ENCODE measurements at places on chromosomes 16 and 17.

DNA sequence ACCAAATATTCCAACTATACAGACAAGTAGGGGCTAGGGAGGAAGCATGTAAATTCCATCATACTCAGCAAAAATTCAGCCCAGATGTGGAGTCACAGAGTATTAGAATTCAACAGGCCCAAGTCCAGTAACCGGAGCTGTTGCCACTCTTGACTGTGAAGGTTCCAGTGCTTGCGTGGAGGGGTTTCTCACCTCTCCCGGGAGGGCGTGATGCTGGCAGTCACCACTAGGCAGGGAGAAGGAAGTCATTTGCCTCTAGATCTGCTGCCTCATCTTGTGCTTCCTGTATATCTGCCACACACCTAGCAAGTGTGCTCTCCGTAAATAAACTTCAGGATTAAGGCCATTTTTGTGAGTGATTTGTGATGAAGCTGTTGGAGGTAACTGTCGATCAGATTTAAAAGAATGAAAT is 1.0 kb upstream of the CKLF start:
- DNase-seq = no peak

GRCh38 chr17:70105641-70106040 is 30.6 kb downstream of the KCNJ16 start:
- DNase-seq = no peak

- no peak for DNase-seq
These were observed 26.3 kb upstream of the SSTR5 start for GRCh38 chr16:1045993-1046911.

DNA sequence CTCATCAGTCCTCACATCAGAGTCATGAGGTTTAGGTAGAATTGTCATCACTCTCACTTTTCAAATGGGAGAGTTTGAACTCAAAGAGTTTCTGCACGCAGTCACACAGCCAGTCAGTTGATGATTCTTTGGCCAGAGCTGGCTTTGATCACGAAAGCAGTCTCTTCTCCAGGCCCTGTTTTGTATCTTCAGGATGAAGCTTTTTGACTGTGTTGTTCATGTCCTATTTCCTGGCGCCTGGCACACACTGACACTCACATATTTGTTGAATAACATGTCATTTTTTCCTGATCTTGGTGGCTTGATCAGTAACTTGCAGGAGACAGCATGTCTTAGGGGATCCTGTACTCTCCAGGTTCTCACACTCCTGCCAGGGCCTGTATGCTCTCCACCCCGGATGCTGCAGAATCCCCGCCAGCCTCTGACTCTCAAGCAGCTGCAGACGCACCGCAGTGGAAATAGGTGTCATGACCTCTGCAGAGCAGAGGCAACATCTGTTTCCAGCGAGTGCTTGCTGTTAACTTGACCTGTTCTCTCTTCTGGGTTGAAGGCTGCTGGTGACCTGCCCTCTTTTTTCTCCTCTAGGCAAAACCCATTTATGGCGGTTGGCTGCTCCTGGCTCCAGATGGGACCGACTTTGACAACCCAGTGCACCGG is 33.0 kb downstream of the MPRIP start:
- no peak for DNase-seq

DNA sequence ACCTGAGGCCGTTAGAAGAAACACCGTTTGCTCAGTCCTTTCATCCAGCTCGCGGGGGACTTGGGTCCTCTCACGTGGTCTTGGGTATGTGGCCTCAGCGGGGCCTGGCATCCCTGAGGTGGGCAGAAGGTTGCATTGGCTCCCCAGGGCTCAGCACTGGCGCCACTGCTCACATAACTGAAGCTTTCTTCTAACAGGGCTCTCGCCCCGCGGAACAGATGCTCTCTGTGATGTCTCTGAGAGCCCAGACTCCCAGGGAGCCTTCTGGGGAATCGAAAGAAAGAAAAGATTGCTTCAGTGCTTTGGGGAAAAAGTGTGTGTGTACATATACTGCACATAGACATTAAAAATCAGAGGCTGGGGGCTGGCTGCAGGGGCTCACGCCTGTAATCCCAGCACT is 10.1 kb downstream of the MGRN1 start:
- DNase-seq = no peak

- no peak for DNase-seq
These were observed 43.5 kb downstream of the NT5M start for GRCh38 chr17:17346428-17347233.

DNA sequence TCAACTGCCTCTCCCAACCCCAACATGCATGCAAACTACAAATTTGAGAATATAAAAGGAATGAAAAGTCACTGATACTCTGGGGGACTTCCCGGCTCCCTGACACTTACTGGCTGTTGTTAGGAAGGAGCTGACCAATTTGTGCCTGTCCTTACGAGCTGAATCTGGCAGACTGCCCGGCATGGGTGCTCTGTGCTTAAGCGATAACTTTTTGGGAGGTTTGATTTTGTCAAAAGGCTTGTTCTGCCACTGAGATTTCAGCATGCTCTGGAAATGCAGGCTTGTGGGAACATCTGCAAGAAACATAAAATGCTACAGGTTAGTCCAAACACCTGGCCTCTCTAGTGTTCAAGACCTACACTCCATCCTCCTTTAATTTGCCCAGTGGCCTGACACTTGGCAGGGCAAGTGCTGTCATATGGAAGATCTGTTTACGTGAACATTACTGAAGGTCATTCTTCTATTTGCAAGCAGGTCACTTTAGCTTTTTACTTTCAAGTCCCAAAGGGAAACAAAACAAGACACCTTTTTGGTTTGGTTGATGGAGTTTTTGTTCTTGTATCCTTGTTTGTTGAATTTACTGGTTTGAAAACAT is 40.6 kb downstream of the STH start:
- no peak for DNase-seq

GRCh38 chr17:47297661-47298400 is 25.9 kb upstream of the EFCAB13 start:
- no peak for DNase-seq

GRCh38 chr16:63372815-63373214 is 1336.6 kb upstream of the CDH8 start:
- no peak for DNase-seq

DNA sequence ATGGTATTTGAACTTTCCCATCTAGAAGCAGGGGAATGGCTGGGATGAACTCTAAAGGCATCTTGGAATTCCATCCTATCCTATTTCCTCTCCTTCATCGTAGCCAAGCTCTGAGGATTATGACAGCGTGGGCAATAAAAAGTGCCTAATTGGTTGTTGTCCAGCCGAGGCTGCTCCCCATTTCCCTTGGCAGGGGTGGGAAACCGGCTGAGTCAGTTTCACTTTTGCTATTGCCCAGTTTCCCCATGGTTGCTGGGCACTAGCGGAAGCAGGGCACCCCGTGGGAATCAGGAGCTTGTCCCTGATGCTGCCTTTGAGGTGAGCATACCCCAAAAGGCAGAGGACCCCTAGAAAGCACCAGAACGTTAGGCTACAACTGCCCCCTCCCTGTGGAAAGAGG is 13.8 kb upstream of the SP2 start:
- DNase-seq = no peak

DNA sequence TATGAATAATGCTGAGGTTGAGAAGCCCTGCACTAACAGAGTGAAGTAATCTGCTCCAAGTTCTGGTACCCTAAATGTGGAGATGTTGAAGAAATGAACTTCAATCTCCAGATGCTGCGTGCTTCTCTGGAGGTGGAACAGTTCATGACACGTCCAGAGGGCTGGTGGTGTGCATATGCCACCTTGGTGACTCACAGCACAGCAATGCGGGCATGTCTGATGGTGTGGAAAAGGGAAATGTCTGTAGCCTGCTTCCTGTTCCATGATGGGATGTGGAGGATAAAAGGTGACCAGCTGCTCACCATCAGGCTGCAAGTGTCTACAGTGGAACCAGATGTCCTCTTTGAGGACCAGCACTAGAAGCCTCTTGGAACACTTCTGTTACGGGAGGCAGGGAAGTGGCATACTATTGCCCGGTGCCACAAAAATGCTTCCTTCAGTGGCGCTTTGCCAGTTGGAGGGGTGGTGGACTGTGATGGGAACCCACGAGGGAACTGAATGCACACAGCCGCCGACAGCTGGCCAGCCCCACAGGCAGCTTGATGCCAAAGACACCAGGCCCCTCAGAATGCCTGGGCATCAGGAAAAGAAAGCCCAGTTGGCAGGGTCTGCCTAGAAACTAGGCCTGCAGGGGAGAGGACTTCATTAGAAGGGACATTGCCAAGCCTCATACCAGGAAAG is 19.9 kb downstream of the SNX11 start:
- no peak for DNase-seq

GRCh38 chr16:1923299-1924034 is 5.3 kb upstream of the HS3ST6 start:
- DNase-seq = no peak

- no peak for DNase-seq
These were observed 751 bp downstream of the DCAF7 start for GRCh38 chr17:63550817-63551639.

DNA sequence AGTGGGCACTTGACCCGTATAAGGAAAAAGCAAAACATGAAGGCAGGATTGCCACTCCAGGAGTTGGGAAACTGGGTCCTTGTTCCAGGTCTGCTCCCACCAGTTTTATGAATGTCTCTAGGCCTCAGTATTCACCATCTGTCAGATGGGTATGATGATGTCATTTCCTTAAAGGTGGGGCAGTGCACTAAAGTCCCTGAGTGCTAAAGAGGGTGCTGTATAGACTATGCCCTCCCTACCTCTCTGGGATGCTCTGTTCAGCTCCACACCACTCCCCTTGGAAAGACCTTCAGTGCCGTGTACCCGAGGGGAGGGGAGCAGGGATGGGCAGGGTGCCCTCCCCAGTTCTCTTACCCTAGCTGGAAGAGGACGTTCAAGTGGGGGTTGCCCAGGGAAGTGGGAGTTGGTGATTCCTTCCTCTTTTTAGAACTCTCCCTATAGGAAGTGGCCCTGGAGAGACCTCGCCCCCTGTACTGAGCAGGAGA is 2.2 kb downstream of the LASP1 start:
- DNase-seq = no peak

- DNase-seq = no peak
These were observed 4.2 kb downstream of the ASPA start for GRCh38 chr17:3479988-3480387.
